ENCODE measurements at places on chromosomes 13 and 19. TPM values are rescaled to one million over a fixed set of nuclear protein-coding genes. Genes with fewer than 3 reads are reported as not detected.

DNA sequence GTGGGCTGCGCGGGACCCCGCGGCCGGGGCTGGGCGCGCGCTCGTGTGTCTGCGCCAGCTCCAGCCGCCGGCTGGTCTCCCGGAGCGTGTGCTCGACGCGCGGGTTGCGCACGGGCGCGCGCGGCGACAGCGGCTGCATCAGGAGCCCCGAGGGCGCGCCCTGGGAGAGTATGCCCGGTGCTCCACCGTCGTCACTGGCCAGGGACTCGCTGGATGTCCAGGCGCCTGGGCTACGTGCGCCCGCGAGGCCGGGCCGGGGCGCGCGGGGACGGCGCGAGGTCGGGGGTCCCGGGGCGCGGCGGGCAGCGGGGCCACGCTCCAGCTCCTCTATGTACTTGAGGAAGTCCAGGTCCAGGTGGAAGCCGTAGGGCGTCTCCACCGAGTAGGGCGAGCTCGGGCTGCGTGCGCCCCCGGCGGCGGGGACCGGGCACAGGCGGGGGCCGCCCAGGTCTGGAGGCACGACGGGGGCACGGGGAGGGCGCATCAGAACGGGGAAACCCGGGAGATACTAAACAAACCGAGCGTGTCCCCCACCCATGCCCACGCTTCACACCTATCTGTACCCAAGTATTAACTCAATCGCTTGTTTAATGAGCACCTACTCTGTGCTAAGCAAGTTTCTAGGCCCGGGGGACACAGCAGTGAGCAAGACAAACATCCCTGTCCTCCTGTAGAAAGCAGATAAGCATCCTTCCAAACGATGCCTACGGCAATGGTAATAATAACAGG lies 7.6 kb downstream of the KANK3 start:
- DNase-seq: no peak

- DNase-seq: no peak
Measured at GRCh38 chr13:74306496-74306895, 172.3 kb upstream of the KLF12 start.

DNA sequence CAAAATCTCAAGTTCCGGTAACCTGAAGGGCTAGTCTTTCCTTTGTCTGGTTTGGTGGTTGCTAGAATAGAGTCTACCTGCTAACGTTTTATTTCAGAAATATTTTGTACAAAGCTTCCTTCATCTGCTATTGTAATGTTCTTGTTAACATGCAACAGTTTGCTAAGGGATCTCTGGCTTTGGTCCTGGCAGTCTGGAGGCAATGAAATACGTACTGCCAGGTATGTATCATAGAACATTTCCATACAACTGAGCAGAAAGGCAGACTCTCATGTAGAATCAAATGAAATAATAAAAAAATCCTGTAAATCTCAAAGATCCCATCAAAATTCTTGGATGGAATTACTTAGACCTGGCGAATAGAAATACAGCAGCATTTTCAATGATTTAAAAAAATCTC lies 8.8 kb upstream of the CSNK1A1L start:
- DNase-seq: no peak

GRCh38 chr19:16315825-16316505 lies 8.7 kb upstream of the KLF2 start:
- DNase-seq: no peak

The SYT3 gene
- 0.28 TPM for total RNA-seq

All from chondrocyte (in vitro differentiated cells).